ENCODE measurements at places on chromosomes 1 and 21.

GRCh38 chr1:114455102-114455785 lies 55.8 kb downstream of the TRIM33 start:
- no peak for DNase-seq

DNA sequence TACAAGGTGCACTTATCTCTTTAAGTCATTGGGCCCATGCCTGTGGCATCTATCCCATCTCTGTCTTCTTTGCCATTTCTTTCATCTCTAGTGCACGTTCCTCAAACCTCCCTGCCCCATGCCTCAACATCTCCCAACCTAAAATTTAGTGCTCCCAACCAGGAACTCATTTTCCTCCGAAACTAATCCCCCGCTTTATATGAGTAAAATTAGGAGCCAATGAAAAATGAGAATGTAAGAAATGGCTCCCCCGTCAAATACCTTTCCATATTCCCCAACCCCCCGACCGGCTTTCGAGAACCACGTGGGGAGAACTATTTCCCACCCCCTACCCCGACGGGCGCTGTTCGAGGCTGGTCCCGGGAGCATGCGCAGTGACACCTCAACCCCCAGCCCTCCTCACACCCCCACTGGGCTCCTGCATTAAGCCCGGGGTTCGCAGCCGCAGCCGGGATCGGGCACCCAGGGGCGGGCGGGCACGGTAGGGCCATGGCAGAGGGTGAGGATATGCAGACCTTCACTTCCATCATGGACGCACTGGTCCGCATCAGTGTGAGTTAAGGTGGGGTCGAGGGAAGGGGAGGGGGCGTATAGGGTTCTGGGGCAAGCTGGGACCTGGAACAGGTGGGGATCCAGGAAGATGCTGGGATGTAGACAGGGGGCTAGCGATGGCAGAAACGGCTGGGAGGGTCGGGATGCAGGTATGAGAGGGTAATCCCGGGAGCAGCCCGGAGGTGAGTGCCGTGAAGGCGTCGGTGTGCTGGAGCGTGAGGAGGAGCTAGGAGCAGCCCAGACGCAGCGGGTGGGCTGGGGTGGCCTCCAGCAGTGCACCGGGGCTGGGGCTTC lies at the start of gene TRIM46:
TRIM46 (plus strand) TSS at position 372 of the 846 bp plus-strand sequence; CDS start at position 490, 118 bp downstream.
- DNase-seq, result peak; percentile 45

GRCh38 chr1:111442457-111442856 lies 6.6 kb downstream of the WDR77 start:
- DNase-seq, result no peak

- no peak for DNase-seq
Observed at GRCh38 chr1:94819945-94820746, at the start of gene SLC44A3. TSS of gene SLC44A3 (plus strand) at chr1:94820357. CDS start at chr1:94820452, 95 bp downstream.

DNA sequence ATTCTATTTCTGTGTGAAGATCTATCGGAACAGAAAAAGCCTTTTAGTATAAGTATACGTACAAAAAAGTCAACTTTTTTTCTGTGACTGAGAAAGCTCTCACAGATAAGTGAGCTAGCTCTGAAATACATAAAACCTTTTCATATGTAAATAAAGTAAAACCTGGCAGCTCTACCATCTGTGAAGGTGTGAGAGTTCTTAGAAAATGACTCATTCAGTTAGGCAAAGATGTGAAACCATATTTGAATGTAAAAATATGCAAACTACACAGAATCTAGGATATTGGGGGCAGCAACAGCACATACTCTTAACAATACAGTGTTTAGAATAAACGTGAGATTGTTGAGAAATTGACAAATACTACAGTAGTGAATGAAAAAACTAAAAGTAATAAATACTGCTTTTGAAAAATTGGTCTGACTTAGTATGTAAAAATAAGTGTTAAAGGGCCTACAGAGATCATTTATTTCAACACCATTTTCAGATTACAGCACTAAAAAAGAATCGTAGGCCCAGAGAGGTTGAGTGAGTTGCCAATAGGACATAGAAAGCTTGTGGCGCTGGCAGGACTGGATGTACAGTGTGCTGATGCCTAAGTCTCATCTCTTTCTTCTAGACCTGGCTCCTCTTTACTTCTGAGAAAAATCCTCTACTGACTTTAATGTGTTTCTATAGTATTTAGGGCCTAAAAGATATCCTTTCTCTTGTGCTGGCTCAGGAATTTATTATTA lies 19.8 kb downstream of the ATP6V1G3 start:
- DNase-seq, result no peak

DNA sequence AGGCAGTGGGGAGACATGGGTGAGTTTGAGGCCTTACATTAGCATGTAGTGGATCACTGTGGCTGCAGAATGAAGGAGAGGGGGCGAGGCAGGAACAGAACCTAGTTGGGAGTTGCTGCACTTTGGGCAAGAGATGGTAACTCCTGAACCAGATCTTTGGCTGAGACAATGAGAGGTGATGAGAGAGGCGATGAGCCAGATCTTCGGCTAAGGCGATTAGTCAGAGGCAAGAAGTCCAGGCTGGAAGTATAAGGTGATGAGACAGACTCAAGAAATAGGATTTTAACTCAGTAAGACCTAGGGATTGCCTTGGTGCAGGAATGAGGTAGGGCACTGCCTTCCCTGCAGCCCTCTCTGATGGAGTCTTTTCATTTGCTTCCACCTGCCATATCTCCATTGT lies 9.1 kb upstream of the ARTN start:
- no peak for DNase-seq

GRCh38 chr1:98404866-98405265 lies 256.7 kb upstream of the SNX7 start:
- DNase-seq, result no peak

- no peak for DNase-seq
Observed at GRCh38 chr1:151718666-151719065, 2.1 kb upstream of the CELF3 start.

- DNase-seq, result no peak
Observed at GRCh38 chr1:26820784-26821269, 5.7 kb upstream of the ZDHHC18 start.

GRCh38 chr1:17045634-17046333 lies 8.0 kb downstream of the SDHB start:
- DNase-seq, result peak; percentile 5

GRCh38 chr1:112209493-112209892 lies 186.5 kb upstream of the CTTNBP2NL start:
- no peak for DNase-seq

DNA sequence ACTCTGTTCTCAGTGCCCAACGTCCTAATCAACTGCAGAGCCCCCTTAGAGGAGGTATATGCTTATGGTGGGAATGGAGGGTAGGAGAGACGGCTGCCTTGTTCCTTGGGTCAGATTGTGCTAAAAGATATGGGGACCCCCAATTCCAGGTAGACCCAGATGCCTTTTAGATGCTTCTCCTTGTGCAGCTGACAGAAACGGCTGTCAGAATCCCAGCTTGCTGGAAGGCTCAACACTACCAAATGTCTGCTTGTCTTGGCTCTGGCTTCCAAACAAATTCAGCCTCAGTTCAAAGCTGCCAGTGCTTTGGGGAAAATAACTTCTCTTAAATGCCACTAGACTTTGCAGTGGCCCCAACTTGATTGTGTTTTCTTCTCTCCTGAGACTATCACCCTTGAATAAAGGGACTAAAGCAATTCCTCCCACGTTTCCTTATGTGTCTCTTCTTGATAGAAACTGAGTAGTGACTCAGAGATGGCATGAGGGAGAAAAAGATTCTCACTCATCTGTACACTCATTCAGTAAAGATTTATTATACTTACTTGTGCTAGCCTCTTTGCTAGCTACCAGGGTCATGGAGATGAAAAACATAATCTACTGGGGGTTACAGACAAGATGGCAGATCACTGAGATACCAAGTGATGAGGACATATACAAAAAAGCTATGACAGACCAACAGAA lies 3.4 kb upstream of the RNF19B start:
- no peak for DNase-seq

- DNase-seq, result peak; percentile 27
Observed at GRCh38 chr1:204684571-204685235, 835 bp downstream of the LRRN2 start.

GRCh38 chr1:177246710-177247580 lies 76.2 kb downstream of the BRINP2 start:
- no peak for DNase-seq

DNA sequence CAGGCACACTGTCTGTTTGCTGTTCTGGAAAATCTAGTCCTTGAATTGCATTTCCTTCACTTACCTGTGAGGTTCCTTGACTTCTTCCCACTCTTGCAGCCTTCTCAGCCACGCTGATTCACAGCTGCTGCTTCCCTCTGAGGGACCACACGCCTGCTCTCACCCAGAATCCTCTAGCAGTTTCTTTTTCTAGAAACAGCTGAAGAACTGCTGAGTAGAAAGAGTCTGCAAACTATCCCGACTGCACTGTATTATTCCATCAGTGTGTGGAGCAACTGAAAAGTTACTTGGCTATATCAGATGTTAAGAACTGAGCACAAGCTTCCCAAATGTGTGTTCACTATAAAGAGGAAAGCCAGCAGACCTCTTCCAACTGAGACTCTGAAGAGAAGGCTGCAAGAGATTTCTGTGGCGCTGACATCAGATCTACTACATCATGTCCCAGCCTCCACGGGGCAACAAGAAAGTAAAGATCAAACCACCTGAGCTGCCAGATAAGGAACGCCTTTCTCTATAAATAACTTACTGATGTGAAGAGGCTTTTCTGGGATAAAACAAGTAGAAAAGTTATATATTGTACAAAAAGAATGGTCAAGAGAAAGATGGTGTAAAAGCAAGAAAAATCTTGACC lies 226.6 kb downstream of the RERE start:
- DNase-seq, result no peak

DNA sequence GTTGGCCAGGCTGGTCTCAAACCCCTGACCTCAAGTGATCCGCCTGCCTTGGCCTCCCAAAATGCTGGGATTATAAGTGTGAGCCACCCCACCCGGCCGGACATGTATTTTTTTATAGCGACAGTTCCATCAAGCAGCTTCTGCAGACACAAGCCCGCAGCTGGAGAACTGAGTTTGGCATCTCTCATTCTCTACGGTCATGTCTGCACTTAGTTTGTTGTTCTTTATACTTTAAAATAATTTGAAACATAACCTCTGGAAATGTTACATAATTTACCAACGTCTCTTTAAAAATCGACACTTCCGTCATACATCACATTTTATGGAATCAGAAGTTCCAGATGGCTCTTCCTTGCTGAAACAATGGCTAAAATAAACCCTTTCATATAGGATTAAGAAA lies 183.6 kb downstream of the DYRK1A start:
- DNase-seq, result no peak

DNA sequence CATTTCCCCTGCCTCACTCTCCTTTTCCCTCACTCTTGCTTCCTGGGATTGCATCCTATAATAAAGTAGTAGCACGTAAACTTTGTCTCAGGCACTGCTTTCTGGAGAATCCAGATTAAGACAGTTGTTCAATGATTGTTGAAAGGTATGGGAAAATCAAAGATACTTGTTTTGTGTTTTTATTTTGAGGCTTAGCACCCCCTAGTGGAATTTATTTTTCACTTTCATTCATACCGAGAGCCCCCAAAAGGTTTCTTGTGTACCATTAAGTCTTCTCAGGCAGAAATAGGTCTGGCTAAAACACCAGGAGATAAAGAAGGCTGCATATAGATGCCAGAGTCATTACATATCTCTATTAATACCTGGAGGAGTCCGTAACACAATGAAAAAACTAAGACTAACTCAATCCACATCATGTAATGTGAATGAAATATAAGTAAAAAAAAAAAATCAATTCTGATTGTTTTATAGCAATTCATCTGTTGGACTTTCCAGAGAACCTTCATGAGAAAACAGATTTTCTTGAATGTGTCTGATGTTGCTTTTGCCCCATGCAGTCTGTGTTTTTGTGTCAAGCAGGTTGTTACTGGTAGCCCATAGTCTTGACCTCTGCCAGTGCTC lies 103.5 kb downstream of the RPE65 start:
- DNase-seq, result no peak

DNA sequence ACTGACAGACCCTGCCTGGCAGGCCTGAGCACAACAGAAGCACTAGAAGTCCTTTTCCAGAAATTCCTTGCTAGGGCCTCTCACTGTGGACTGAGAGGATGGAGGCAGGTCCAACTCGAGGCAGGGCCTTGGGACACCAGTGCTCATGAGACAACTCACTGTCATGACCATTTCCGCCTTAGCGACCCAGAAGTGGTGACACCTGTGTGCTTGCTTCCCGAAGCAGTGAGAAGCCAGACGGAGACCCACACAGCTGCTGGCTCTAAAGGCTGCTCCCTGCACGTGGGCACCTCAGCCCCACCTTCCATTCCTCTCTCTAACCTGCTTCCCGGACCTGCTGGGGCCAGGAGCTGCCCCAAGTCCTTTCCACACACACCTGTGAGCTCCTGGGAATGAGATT lies 33.0 kb downstream of the KCNC4 start:
- no peak for DNase-seq

- no peak for DNase-seq
Observed at GRCh38 chr1:206507284-206508129, at the start of gene RASSF5. TSS of gene RASSF5 (plus strand) at chr1:206507531. CDS start at chr1:206507603, 72 bp downstream.

- DNase-seq, result no peak
Observed at GRCh38 chr1:243270097-243270864, 14.4 kb downstream of the SDCCAG8 start.

- peak; percentile 65 for DNase-seq
Observed at GRCh38 chr1:55868026-55868425, 652.9 kb upstream of the USP24 start.

- no peak for DNase-seq
Observed at GRCh38 chr1:37954316-37954971, 7.6 kb upstream of the INPP5B start.

GRCh38 chr1:47872886-47873285 lies 124.3 kb downstream of the TRABD2B start:
- DNase-seq, result no peak

- DNase-seq, result no peak
Observed at GRCh38 chr1:30783256-30783915, 25.8 kb upstream of the LAPTM5 start.

- DNase-seq, result no peak
Observed at GRCh38 chr1:99992044-99992722, 22.4 kb downstream of the SLC35A3 start.

GRCh38 chr1:235024711-235025421 lies 103.8 kb downstream of the TOMM20 start:
- DNase-seq, result no peak

GRCh38 chr1:240927821-240928220 lies 315.9 kb upstream of the GREM2 start:
- DNase-seq, result no peak

DNA sequence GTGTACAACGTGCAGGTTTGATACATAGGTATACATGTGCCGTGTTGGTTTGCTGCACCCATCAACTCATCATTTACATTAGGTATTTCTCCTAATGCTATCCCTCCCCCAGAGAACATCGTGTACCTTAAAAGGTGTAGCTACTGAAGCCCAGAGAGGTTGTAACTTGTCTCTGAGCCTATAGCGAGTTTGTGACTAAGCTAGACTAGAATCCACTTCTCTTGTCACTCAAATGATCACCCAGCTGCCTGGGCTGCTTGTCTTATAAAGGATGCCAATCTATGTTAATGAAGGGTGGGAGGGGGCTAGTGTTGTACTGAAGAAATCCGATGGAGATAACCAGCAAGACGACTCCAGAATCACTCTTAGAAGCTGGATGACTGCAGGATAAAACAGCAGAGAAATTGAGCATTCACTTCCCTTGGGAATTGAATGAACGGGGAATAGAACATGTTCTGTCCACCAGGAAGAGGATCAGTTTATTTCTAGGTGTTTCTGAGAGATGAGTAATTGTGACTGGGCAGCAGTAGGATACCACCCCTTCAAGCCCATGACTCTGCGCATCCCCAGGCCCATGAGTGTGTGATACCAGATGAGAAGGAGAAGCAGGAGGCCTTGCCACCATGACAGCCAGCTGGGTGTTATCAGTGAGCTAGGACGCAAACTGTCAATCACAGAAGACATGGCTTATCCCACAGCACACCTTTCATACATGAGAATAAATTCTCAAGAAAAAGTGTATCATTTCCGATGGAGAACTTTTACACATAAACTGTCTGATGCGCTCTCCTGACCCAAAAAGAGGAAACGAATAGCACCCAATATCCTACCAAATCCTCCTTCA lies 390.4 kb downstream of the NTNG1 start:
- DNase-seq, result no peak

Measured in DMS153 (cell line).